ENCODE measurements at places on chromosomes 7 and 10.

DNA sequence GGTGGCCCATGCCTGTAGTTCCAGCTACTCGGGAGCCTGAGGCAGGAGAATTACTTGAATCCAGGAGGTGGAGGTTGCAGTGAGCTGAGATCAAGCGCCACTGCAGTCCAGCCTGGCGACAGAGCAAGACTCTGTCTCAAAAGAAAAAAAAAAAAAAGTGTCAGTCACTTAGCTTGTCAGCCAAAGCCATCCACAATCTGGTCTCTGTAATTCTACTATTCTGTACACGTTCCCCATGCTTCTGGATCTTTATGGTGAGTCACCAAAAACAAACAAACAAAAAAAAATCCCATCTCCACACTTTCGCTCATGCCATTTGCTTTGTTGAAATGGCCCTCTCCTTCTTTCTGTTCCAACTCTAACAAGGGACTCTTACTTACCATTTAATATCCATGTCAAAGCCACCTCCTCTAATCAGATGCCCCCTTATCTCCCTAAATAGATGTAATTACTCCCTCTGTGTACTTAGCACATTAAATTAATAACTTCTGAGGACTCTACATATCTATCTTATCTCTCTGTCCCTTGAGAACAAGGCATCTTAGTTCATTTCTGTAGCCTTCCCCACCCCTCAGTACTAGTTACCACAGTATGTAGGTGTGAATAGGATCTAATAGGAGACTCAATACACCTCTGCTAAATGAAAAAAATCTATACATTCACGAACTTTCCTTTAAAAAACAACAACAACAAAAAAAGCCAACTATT, 128.4 kb downstream of the ELMO1 start:
- no peak for DNase-seq

DNA sequence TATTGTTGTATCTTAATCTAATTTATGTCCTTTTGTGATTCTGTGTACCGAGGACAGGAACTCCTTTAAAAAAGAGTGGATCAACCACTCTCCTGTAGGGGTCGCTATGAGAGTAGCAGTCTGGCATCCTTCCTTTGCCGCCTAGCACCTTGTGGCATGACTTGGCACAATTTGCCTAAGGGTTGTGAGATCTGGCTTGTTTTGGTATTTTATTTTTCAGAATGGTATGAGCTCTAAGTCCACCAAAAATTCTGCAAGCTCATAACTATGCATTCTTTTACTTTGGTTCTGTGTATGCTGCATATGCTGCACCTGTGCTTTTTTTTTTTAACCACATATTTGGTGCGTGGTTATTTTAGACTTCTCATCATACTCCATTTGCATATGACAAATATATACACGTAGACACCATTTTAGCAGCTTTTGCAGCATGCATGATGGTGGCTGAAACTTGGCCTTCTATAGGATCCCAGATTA, 112.8 kb downstream of the CDK14 start:
- DNase-seq: no peak

DNA sequence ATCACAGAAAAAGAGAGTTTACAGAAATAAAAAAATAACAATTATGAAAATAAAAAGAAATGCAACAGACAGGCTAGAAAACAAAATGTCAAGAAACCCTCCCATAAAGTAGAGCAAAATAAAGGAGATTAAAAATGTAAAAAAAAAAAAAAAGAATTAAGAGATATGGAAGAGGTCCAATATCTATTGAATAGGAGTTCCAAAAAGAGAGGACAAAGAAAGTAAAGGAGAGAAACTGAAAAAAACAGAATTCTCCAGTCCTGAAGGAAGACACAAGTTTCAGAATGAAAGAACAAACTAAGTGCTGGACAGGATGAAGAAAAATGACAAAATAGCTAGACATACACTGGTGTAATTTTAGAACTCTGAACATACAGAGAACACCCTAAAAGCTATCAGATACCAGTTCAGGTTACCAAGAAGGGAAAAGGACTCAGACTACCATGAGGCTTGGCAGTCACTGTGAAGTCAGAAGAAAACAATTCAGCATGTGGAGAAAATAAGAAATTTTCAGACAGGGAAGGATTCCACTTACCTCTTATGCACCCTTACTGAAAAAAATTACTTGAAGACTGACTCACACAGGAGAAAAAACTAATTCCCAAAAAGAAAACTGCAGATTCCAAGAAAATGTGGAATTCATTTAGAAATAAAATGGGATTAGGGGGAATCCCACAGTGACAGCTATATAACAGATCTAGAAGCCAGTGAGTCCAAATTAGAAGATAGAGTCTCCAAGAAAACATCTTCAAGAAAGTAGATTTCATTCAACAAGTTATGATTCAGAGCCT, 40.4 kb upstream of the ABLIM1 start:
- no peak for DNase-seq

DNA sequence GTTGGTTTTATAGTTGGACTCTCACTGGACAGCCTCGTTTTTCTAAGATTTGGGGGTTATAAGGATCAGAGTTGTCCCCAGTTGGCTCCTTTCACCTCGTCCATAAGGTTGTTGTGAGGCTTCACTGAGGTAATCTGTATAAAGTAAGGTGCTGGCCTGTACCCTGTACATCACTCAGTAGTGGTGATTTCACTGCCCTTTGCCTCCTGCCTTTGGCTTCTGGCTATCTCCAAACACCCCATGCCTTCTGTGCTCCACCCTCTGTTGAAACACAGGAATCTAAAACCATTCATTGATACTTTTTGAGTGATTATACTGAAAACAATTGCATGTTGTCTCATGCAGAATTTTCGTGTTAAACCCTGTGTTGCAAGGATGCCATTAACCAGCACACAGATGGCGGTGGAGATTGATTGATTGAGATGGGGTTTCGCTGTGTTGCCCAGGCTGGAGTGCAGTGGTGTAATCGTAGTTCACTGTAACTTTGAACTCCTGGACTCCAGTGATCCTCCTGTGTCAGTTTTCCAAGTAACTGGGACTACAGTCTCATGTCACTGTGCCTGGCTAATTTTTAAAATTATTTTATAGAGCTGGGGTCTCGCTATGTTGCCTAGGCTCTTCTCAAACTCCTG, 55.0 kb downstream of the KAT6B start:
- DNase-seq: no peak

GRCh38 chr7:27082171-27082570, 13.6 kb downstream of the HOXA1 start:
- no peak for DNase-seq

DNA sequence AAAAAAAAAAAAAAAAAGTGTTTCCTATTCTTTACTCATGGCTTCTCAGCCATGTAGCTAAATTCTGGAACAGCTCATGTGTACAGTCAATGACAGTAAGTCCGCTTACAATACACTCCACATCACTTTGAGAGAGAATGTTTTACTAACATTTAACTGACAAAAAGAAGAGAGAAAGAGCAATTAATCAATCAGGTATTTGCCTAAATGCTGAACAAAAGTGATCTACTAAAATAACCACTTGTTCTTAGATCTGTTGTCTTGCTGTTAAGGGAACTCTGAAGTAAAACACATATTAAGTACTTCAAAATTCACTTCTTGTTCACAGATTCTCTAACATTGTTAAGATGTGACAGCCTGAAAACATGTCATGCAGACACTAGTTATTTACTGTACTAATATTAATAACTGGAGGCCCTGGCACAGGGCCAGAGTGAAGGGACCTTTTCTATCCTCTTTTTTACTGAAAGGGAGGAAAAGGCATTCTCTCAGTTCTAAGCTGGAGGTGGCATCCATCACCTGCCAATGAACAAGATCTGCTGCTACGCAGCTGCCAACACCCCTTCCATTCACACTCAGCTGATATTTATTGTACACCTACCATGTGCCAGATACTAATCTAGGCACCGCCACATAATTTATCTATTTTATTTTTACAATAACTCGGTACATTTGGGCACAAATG, 72.6 kb downstream of the AHR start:
- DNase-seq: no peak
